ENCODE measurements at places on chromosomes 3 and 15.

DNA sequence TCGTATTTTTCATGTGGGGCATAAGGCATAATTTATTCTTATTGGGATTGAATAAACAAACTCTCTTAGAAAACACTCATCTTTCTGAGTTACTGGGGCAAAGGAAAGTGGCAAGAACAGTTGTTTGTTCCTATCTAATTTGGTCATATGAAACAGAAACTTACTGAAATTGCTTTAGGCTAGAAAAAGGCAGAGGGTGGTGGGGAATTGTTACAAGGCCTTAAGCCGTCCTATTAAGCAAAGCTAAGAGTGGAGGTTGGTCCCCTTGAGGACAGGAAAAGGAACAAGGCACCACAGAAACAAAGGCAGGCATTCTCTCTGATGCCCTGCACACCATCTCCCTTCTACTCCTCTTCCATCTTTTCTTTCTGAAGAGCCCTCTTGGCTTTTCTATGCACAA is 830.9 kb downstream of the EDEM1 start:
- no peak for DNase-seq

GRCh38 chr15:69813881-69814280 is 283.8 kb downstream of the TLE3 start:
- no peak for DNase-seq

- no peak for DNase-seq
These were observed 1216.4 kb upstream of the GBE1 start for GRCh38 chr3:82977871-82978270.

GRCh38 chr3:133300102-133300501 is 99.8 kb upstream of the BFSP2 start:
- no peak for DNase-seq

- DNase-seq = no peak
These were observed 751 bp upstream of the PLA2G4E start for GRCh38 chr15:42021593-42021992.

DNA sequence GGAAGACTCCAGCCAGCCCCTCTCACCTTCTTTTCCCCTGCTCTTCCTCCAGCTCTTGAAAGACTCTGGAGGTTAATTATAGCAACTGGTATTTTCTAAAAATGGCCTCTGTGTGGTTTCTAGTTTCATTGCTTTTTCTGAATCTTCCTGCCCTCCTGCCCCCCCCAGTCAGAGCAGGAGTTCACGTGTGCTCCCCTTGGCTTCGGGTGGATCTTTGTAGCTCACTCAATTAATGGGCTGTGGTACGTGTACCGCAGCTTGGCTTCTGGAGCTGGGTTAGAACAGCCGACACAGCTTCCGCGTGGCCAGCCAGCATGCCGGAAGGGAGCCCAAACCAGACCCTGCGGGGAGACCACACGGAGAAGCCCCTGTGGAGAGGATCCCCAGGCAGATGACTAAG is 31.5 kb downstream of the TM2D3 start:
- no peak for DNase-seq

DNA sequence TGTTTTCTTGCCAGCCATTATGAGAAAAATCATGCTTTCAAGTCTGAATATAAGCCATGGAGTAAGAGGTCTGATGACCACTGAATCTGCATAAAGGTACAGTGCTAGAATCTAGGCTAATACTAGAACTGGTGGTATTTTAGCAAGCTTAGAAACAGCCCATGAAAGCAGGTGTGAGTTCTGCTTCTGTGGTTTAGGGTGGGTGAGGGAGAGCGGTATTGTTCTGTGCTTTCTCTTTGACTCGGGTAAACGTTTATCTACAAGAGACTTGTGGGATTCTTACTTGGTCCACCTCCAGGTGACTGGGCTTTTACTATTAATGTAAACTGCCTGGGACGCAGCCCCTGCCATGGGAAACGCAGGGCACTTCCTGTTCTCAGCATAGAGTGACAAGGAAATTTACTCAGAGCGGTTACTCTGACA is 55.2 kb downstream of the PGPEP1L start:
- no peak for DNase-seq

DNA sequence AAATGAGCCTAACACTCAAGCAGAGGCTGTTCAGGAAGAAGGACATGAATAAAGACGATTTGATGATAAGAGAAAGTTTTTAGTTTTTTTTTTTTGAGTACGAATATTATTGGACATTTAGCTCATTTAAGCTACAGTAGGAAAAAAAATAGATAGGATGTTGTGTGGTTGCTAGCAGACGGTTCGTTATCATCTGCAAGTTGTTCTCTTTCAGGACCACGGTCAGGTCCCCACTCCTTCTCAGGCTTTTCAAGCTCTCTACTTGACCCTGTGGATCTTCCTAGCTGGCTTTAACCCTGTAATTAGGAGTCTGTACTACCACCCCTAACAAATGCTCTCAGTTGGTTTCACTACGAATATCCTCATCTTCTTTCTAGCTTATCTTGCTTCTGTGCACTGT is 1.1 kb downstream of the KCNH8 start:
- DNase-seq = no peak

DNA sequence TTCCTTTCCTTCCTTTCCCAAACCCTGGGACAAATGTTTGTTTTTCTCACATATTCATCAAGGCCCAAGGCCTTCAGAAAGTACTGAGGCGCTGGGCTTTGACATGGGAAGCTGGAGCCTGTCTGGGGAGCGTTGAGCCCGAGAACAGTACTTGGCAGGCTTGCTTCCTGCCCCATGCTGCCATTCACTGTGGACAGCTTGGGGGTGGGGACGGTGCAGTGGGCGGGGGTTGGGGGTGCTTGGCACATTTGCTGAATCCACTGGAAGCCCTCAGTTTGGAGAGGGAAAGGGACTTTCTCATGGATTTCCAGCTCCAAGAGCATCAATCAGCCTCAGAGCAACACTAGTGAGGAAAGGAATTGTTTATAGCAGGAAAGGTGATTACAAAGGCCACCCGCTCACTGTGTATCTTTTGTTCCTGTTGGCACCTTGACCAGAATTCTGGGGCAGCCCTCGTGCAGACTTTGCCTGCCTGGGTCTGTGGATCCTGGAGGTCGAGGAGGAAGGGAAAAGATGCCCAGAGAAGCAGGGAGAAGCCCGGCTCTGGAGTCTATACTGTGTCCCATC is 199.8 kb upstream of the RGMA start:
- DNase-seq = no peak

DNA sequence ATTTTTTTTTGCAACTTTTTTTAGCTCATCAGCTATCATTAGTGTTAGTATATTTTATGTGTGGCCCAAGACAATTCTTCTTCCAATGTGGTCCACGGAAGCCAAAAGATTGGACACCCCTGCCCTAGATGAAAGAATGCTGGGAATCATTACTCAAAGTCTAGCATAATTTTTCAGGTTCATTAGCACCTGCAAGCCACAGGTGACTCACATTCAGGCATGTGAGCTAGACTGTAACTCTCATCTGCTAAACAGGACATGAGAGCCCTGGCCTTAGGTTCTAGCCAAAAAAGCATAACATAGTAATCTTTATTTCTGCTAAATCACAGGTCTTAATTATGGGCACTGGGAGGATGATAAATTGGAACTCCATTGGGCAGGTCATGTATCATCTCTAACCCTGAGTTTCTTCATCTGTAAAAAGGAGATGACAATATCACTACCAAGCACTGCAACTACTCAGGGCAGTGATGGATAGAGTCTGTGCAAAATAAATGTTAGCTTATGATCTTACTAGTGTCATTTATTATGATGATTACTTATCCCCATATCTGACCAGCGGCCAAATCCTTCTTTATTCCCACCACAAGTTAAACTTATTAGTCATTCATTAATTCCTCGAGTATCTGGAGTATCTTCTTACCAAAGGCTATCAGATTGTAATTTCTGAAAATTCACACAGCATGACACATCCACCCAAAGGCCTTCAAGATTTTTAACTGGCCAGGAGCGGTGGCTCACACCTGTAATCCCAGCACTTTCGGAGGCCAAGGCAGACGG is 125.0 kb downstream of the PLD1 start:
- DNase-seq = no peak

GRCh38 chr3:42730294-42730693 is 27.7 kb upstream of the HHATL start:
- no peak for DNase-seq

DNA sequence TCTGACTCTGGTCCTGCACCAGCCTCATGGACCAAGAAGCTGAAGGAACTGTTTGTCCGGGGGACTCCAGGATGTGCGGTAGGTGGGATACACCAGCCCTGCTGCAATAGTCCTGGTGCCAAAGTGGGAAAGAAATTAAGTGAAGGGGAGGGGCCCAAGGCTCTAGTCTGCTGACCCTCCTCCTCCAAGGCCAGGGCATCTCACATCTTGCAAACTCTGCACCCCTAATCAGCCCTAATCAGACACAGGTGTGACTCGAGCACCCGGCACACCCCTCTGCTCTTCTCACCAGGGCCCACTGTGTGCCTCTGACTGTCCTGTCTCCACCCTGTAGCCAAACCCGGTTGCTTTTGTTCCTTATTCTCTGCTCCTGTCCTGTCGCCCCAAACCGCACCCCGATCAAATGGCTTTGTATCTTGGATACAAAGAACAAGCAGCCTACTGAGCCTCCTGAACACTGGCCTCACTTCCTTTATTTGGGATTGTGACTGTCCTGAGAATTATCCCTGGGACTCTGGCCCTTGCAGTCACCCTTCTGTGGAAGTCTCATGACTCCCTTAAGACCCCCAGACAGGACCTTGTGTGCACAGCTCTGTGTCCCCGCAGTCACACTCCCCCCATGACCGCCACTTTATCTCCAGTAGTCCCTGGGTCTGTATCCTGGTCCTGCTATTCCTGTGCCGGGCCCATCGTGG is 26.7 kb upstream of the SLC41A3 start:
- no peak for DNase-seq

- DNase-seq = no peak
These were observed 1.9 kb upstream of the UBR1 start for GRCh38 chr15:43107751-43108150.

DNA sequence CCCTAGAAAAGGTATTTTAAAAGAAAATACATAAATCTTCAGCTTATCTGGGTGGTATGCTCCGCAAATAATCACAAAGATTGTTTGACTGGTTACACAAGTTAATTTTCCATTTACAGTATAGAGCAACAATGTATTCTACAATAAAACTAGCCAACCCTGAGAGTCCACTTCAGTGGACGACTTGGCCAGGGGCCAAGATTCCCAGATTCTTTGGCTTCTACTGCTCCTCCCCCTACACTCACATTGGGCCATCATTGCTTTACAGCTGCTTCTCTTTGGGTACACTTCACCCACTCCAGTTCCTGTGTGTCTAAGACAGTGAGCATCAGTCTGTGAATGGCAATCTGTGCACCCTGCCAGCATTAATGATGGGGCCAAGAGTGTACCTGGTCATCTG is 17.2 kb upstream of the PRICKLE2 start:
- DNase-seq = no peak

- DNase-seq = no peak
These were observed 60.4 kb downstream of the CD200 start for GRCh38 chr3:112393360-112393728.

- no peak for DNase-seq
These were observed 48.3 kb downstream of the SERP1 start for GRCh38 chr3:150497956-150498355.

DNA sequence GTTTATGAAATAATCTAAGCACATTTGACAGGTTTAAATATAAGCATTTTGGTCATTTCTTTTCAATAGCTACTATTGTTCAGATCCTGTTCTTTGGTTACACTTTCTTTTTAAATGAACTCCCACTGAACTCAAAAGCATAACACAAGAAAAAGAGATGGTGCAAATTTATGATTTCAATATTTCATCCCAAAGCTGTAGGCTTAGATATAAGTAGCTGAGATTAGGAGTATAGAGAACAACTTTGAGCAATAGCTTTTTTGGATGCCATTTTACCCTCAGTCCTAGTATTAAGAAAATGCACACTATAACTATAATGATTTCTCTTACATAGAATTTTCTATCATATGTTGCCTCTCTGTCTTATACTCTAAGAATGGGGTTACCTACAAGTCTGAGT is 213.8 kb downstream of the ATP8B4 start:
- no peak for DNase-seq

DNA sequence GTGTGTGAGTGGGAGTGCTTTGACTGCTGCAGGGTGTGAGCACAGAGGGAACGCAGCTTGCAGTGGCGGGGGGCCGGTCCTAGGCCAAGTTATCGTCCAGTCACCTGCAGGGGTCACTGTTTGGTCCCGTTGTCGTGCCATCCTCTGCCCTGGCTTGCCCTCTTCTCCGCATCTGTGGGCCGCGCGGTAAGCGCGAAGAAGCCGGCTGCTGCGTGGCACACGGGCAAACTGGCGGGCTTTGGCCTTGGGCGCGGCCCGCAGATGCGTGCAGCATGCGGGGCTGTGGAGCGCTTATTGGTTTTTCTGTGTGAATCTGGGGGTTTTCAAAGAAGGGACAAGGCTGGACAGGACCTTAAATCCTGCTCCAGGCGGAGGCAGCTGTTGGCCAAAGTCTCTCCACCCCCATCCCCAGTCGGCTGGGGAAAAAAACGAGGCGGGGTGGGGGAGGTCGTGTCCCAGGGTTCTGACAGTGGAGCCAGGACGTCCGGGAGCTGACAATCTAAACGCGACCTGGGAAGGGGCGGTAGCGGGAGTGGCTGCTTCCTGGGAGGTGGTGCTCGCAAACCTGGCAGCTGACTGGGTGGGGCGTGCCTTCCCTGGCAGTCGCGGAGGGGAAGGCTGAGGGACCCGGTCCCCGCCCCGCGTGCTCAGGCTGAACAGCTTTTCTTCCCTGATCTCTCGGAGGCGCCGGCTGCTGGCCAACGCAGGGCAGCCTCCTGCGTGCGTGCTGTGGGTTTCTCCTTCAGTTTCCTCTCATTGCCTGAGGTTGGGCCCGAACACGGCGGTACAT is 39.7 kb upstream of the VEPH1 start:
- no peak for DNase-seq

- no peak for DNase-seq
These were observed 166.6 kb downstream of the SHQ1 start for GRCh38 chr3:72681598-72681997.

GRCh38 chr3:102619361-102619760 is 184.5 kb downstream of the ZPLD1 start:
- no peak for DNase-seq

DNA sequence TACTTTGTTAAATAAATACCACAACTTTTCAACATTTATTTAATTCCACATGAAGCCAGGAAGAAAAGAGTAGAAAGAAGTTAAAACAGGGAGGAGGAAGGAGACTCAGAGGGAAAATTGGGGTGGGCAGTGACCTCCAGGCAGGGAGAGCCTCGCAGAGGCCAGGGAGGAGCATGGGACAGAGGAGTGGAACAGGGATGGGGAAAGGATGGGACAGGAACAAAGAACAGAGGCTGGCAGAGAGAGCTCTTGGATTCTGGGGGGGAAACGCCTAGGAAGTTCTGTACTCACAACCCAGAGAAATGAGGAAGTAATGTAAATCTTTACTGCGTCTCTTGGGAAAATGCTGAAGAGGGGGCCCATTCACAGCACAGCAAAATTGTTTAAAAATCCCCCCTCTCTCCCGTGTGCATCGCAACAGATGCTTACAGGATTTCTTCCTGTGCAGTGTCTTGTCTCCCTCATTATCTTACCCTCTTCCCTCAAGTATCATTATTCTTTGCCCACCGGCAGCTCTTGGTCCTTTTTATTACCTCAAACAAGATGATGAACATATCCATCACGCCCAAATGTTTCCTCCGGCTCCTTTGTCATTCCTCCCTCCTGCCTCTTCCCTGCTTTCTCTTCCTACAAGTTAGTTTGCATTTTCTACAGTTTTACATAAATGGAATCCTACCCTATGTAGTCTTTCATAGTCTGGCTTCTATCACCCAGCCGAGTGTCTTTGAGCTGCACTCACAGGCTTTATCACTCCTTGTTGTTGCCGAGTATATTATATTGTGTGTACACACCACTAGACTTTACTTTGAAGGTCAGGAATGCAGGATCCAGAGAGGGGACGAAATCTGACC is 65.5 kb downstream of the ARHGAP31 start:
- DNase-seq = no peak

GRCh38 chr15:95741830-95742229 is 588.7 kb upstream of the NR2F2 start:
- no peak for DNase-seq

All from NCI-H1048 (cell line).